Breast epithelium (tissue), 4 donors: ENCODE measurements at places on chromosomes 7 and 10.

GRCh38 chr7:126774077-126774476 lies 478.7 kb downstream of the GRM8 start:
- DNase-seq = no peak
- H3K27ac ChIP-seq = no peak overlapping the region
- no peaks in the 10 kb centered on the region for H3K27me3 ChIP-seq
- H3K4me3 ChIP-seq = no peak overlapping the region

DNA sequence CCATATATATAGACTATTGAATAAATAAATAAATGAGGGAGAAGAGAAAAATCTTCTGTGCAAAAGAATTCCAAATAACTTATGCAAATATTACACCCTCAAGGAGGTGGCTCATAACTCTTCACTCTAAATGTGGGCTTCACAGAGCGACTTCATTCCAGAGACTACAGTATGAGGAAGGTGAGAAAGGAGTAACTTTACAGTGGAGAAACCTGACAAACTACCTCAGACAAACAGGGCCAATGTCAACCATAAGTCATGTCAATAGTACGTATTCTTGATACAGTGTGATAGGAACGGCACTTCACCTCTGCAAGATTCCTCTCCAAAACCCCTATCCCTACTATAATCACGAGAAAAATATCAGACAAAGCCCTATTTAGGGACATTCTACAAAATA lies 158.4 kb upstream of the NAMPT start:
- no peak overlapping the region for H3K27ac ChIP-seq
- no peak for DNase-seq
- H3K4me3 ChIP-seq = no peak overlapping the region
- H3K36me3 ChIP-seq = no peaks in the 10 kb centered on the region

DNA sequence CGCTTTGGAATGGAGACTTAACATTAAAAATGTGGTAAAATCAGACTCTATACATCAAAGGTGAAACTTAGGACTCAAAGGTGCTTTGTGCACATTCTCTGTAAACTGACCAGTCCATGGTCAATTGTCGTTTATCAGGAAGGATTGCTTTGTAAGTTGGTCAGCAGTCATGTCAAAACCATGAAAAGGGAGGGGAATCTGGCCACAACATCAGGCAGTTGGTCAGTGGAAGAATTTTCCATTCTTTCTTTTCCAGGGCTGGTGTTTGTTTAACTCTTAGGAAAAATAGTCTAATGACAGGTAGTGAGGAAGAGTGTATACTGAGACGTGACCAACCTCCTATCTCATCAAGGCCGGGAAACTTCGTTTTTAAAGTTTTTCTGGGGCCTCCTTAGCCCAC lies 226.5 kb downstream of the ADK start:
- H3K27ac ChIP-seq = no peak overlapping the region
- no peak for DNase-seq
- no peaks in the 10 kb centered on the region for H3K36me3 ChIP-seq

GRCh38 chr7:139981511-139981895 lies 81.2 kb downstream of the PARP12 start:
- H3K36me3 ChIP-seq = no peaks in the 10 kb centered on the region
